ENCODE measurements at places on chromosomes 6 and 20.

GRCh38 chr6:31785475-31785874 lies 8.3 kb upstream of the VWA7 start:
- DNase-seq, result no peak

GRCh38 chr6:105537981-105538578 lies 135.2 kb upstream of the PREP start:
- no peak for DNase-seq

DNA sequence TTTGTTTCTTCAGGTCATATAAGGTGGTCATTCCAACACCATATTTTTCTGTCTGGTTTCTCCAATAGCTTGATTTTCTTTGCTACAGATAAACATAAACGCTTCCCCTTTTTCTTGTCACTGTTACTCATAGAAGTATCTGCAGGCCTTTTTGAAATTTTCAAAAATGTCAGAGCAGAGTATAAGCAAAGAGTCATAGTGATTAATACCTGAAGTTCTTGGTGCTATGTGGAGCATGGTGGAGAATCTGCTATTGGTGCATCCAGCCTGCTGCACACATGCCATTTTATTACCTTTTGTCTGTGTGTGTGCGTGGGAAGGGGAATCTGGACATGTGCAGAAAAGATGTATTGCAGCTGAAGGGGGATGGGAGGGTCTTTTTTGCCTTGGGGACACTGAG lies 19.7 kb downstream of the STX11 start:
- no peak for DNase-seq

DNA sequence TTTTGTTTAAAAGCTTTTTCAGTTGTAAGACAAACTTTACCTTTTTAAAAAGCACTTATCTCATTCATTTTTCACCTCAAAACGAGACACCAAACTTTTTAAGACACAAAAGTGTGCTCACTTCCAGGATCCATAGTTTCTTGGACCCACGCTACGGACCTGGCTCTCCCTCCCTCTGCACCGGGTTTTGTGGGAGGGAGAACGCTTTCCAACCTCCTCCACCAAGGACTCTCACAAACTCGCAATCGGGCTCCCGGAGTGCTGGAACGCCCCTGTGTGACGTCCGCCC lies 436 bp downstream of the CAGE1 start:
- DNase-seq, result no peak

- peak; percentile 89 for DNase-seq
These were observed 19.0 kb downstream of the DLL1 start for GRCh38 chr6:170271771-170272314.

GRCh38 chr6:161273274-161273751 lies 548 bp downstream of the AGPAT4 start:
- peak; percentile 14 for DNase-seq

- DNase-seq, result no peak
These were observed 122.8 kb upstream of the THBS2 start for GRCh38 chr6:169376458-169376857.

DNA sequence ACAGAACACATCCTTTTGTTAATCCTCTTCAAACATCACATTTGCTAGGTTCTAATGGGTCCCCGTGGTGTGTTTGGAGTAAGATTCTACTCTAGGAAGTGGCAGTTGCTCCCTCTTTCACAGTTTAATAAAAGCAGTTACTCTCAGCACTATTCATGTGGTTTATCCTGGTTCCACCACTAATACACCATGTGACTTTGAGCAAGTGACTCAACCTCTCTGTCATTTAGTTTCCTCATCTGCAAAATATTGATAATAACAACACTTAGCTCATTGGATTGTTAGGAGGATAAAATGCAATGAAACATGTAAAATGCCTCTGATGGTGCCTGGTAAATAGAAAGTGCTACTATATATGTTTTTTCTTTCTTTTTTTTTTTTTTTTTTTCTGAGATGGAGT lies 488.0 kb upstream of the NOX3 start:
- DNase-seq, result no peak

GRCh38 chr6:93701526-93701925 lies 282.2 kb upstream of the EPHA7 start:
- DNase-seq, result no peak

- no peak for DNase-seq
These were observed 1.1 kb upstream of the PHACTR1 start for GRCh38 chr6:12715437-12715836.

- peak; percentile 50 for DNase-seq
These were observed 258.7 kb downstream of the LRFN2 start for GRCh38 chr6:40328386-40328985.

GRCh38 chr20:31494131-31494530 lies 19.0 kb downstream of the REM1 start:
- DNase-seq, result no peak

DNA sequence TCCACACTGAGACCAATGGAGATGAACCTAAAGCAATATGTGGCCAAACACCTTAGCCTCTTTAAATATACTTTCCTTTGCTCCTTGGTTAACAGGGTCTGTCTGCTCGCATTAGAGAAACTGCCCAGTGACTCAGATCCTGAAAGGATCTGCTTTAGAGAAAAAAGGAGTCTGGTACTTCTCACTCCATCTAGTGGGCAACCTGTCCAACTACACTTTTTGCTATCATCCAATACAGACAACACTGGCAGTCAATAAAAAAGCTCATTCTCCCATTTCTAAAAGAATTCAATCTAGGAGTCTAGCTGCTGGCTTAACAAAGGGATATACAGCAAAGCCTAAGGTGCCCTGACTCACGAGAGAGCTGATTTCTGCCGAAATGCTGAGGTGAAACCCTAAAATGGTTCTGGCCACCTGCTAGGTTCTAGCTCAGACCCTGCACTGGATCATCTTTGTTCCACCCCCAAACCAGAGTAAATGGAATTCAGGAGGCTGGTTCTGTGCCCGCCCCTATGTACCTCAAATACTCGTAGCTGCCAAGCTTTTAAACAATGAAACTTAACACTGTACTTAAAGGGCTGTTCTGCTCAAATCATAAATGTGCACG lies 11.5 kb downstream of the GNL1 start:
- no peak for DNase-seq

DNA sequence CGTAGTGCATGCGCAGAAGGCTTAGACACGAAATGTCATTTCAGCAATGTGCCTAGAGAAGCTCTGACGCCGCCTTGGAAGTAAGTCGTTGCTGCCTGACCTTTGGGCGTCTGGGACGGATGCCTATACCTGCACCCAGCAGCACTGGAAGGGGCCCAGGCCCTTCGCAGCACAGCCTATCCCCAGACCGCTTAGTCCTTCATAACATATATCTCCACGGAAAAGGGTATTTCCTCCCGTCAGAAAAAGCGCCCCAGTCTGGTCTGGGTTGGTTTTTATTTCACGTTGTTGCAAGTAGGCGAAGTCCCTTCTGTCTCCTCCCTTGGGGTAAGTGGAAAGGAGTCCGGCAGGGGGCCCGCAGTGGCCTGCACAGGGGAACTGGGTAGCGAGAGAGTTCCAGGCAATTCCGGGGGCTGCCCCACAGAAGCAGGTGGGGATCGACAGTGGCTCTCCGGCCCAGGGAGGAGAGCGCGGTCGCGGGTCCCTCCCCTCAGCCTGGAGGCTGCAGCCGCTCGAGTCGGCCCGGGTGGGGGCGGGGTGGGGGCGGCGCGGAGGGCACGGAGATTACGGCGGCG lies 559 bp upstream of the EYA4 start:
- DNase-seq, result no peak

DNA sequence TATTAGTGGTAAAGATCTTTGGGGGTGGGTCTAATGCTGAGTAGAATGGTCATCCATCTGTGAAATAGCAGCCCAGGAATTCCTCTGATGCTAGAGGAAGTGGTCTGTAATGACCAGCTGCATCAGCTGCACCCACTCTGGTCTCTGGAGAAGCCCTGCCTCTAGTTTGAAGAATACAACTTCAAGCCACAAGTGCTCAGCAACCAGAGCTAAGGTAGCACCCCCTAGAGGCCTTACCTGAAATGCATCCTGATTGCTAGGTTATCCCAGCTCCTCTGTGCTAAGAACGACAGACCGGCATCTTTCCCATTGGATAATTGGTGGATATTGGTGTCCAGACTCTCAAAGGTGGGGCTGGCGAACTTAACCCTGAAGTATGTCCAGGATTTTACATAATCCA lies 58.2 kb downstream of the DNAH8 start:
- peak; percentile 35 for DNase-seq

GRCh38 chr20:46408281-46408731 lies 1.9 kb upstream of the ELMO2 start:
- DNase-seq, result no peak

- no peak for DNase-seq
These were observed 66.5 kb downstream of the ILRUN start for GRCh38 chr6:34630040-34630439.

GRCh38 chr6:167093922-167094432 lies 28.9 kb upstream of the CCR6 start:
- peak; percentile 65 for DNase-seq

DNA sequence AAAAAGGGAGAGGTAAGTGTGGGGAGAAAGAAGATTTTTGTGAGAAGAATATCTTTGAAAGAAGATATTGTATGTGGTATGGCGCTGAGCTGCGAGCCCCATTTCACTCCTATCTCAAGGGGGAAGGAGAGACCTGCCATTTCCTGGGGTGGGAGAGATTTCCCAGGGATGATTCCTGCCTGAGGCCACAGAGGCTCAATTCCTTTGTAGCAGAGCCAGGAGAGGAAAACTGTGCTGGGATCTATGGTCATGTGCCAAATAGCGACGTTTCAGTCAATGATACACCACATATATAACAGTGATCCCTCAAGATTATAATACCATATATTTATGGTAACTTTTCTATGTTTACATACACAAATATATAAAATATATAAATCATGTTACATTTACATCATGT lies 28.9 kb downstream of the TCF21 start:
- DNase-seq, result no peak

GRCh38 chr20:58216334-58216733 lies 12.1 kb downstream of the ANKRD60 start:
- DNase-seq, result no peak

GRCh38 chr6:170143401-170144150 lies 147.3 kb downstream of the DLL1 start:
- DNase-seq, result no peak

GRCh38 chr20:38833857-38834164 lies 28.3 kb downstream of the PPP1R16B start:
- peak; percentile 39 for DNase-seq

DNA sequence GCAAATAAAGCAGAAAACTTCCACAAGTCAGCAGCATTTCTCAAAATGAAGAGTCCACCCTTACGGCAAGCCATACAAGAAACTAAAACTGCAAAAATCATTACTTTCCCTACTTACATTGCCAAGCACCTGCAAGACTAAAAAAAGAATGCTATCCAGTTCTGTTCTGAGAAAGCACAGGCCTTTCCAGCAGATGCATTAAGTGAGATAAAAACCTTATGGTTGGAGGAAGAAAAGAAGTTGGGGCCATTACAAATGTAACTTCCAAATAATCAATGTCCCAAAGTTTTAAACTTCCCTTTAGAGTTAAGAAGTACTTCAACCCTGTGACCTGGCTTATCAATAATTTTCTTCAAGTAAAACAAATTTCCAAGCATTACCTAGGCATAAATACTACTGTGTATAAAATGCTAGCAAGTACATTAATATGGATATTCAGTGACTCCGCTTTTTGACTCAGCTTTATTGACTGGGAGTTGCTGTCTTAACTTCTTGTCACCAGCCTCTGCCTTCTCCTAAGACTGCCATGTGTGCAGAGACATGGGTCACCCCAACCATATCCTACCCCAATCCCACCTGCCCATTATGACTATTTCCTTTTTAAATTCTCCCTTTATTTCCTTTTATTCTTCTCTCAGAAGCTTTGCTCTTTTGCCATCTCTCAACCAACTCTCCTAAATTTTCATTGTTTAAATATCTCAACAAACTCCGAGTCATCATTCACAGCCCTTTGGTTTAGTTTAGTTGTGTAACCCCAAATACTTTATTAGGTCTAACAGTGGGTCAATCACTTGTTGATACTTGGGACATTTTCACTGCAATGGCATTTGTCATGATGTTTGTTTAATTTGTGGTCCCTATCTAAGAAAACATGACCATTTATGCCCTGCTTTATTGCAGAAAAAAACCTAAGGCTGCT lies 49.7 kb downstream of the SLC22A23 start:
- DNase-seq, result no peak

DNA sequence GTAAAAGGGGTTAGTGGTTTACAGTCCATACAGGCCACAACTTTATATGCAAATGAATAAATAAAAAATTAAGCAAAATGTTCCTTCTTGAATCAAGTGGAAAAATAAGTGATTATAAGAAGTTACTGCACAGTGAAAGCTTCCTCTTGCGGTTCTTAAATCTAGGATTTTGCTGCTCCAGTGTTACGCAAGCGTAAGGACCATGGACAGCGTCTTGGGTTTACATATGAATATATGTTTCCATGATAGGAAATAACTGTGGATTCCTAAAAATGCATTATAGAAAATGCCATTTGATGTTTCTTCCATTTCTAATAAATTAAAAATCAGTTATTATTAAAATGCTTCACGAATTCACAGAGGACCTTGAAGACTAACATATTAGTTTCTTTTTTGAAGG lies 176.6 kb upstream of the POU3F2 start:
- DNase-seq, result peak; percentile 20

GRCh38 chr6:44057931-44058616 lies 69.2 kb downstream of the MRPL14 start:
- DNase-seq, result no peak

- DNase-seq, result no peak
These were observed 98.0 kb upstream of the KCNG1 start for GRCh38 chr20:51120868-51121267.

GRCh38 chr20:11917663-11918062 lies at the start of gene BTBD3:
Gene BTBD3, plus strand, starts transcription at chr20:11917893. Its CDS starts 383 bp downstream, at chr20:11918276.
- DNase-seq, result no peak

DNA sequence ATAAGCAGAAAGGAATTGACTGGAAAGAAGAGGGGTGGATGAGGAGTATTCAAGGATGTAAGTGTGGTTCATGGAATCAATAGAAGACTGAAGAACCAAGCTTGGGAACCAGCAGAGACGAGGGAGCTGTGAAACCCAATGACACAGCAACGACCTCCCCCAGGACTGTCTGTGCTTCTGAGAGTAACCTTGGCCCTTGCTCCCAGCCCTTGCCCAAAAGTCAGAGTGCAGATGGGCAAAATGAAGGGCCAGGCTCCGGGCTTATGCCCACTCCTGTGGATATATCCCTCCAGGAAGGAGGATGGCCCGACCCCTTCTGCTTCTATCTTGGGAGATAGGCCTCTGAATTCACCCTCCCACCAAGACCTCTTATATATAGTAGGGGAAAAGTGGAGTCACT lies 24.9 kb downstream of the FAM50B start:
- DNase-seq, result no peak

DNA sequence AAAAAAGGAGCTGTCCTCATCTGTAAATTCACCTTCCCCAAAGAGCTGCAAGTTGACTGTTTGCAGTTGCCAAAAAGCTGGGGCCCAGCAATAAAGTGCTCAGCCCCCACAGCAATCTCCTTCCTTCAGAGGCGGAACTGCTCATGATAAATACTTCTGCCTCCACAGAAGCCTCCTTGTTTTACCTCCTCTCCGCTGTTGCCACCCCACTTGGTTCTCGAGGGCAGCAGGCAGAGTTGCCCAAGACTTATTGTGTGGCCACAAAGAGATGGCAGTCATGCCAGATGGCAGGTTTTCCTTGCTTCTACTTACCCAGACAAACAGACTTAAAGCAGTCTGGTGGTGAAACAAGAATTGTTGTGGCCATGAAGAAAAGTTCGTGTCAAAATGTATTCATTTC lies 66.3 kb downstream of the SLX4IP start:
- no peak for DNase-seq

GRCh38 chr6:29509711-29510110 lies 22.0 kb upstream of the MAS1L start:
- DNase-seq, result no peak

Data from stimulated activated CD4-positive, alpha-beta T cell treated with anti-CD3 and anti-CD28 coated beads, Interleukin-15, amount 100 ng/mL, for 24 hours (primary cell).